M059J (cell line): ENCODE measurements at places on chromosomes 7 and 10. TPM values are rescaled to one million over a fixed set of nuclear protein-coding genes. Genes with fewer than 3 reads are reported as not detected.
A peak's percentile ranks its signal among the peaks of the same experiment; 100 is the strongest.

DNA sequence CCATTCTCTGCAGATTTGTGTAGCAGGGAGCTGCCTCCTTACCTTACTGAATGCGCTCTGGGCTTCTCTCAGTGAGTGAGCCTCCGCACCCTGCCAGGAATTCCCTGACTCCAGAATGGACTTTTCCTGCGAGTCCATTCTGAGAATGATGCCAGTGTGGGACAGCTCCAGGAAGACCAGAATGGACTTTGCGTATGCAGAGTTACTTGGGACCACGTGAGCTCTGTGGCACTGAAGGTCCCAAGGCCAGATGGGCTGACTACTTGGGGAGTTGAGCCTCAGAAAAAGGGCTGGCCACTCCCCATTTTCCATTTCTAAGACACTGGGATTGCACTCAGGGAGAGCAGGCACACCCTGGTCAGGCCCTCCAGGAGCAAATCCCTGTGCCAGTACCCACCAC is 324.7 kb upstream of the ZMIZ1 start:
- no peak for DNase-seq

DNA sequence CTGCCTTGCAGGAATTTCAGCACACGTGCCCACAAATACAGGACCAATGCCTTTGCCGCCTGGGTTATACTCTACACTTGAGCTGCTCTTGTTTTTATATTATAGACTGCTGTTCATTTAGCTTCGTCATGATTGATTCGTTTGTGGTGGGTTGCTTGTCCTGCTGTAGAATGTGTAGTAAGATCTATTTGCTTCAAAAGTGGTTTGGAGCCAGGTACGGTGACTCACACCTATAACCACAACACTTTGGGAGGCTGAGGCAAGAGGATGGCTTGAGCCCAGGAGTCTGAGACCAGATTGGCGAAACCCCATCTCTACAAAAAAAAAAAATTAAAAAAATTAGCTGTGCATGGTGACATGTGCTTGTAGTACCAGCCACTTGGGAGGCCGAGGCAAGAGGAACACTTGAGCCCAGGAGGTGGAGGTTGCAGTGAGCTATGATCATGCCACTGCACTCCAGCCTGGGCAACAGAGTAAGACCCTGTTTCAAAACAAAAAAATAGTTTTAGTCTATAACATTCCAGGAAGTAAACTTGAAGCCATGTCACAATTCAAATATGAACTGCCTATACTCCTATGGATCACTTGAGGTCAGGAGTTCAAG is 9.0 kb upstream of the RHBDD2 start:
- peak; percentile 77 for DNase-seq

DNA sequence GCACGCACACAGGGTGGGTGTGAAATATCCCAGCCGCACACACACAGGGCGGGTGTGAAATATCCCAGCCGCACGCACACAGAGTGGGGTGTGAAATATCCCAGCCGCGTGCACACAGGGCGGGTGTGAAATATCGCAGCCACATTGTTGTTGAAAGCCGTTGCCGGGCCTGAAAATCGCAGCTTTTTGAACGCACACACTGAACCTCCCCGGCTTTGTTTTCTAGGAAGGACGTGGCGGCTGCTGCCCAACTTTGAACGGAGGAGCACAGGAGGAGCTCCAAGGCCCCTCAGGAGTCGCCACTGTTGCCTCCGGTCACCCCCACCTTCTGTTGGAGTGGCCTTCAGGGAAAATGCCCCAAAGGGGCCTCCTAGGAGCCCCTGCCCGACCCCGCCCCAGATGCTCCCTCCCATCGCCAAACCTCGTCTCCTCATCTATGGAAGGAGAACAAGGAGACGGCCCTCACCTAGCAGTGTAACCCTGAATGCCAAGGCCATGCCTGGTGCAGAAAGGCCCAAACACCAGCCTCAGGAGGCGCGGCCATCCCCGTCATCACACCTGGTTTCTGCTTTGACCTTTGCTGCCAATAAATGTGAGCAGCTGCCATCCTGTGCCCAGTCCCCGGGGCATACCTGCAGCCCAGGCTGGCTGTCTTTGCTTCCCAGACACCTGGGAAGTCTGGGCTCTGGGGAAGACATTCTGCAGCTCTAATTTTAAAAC is 318.6 kb downstream of the PTPRN2 start:
- DNase-seq = no peak

GRCh38 chr7:51213618-51214017 is 103.0 kb downstream of the COBL start:
- DNase-seq = no peak

- peak; percentile 11 for DNase-seq
Measured at GRCh38 chr10:128178302-128178958, 52.2 kb upstream of the MKI67 start.

DNA sequence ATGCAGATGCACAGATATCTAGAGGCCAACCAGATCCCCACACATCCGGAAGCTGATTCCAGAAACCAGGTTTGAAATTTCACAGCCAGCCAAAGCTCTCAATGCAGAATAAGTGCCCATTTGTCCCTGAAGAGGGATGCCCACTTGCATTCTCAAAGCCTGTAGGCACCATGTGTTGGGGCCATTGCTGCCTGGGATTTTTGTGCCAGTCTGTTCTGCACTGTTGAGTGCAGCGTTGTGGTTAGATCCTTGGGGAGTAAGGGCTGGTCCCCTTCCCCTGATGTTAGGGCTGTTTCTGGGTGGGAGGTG is 62.4 kb downstream of the EEPD1 start:
- DNase-seq = no peak

- DNase-seq = no peak
Measured at GRCh38 chr7:155558351-155558750, 12.0 kb upstream of the CNPY1 start.

CUX1 gene
- 33.9 and 51.9 TPM in 2 replicates for total RNA-seq

PMS2 gene
- 11.0 and 14.9 TPM in 2 replicates for total RNA-seq

KAZALD1 gene
- 6.7 and 12.5 TPM in 2 replicates for total RNA-seq

ANKRD61 gene
- 1.2 TPM in 1 of 2 replicates, not detected in the other for total RNA-seq

DNA sequence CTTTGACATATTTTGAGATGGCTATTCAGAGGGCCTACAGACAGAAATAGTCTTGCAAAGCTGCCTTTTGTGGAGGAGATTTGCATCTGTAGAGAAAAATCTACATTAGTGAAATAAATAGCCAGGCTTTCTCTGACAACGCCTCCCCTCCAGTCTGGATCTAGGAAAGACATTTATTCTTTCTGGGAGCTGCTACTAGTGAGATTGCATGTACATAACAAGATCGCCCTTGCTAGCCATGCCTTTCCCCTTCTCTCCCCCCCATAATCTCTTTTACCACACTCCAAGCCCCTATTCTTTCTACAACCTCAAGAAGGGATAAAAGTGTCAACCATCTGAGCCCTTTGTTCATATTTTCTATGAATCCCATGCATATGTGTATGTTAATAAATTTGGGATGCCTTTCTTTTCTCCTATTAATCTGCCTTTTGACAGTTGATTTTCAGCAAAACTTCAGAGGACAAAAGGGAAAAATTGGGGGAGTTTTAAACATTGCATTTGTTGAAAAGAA is 194.2 kb downstream of the SNX13 start:
- DNase-seq = no peak

DNA sequence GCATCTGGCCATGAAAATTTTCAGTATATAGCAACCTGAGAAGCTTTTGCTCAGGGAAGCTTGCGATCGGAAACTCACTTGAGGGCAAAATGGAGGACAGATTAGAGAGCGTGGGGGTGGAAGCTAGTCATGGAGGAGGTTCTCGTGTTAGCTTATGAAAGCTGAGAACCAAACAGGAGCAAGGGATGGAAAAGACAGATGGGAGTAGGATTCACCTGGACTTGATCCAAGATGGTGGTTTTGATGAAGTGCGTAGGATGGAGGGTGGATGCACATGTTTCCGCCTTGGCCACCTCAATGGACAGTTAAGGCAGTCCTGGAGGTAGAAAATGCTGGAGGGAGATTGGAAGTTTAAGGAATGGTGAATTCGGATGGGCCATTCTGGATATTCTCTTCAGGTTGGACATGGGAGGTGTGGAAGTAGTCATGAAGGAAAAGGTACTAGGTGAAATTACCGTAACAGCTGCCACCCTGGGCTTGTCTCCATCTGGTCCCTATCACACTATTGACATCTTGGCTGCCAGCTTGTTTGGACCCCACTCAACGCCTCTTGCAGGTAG is 6.3 kb upstream of the C10orf95 start:
- no peak for DNase-seq

GRCh38 chr7:154973381-154973780 is 29.5 kb downstream of the PAXIP1 start:
- no peak for DNase-seq

HOXA4 gene
- total RNA-seq = 4.9 and 5.8 TPM in 2 replicates

DNA sequence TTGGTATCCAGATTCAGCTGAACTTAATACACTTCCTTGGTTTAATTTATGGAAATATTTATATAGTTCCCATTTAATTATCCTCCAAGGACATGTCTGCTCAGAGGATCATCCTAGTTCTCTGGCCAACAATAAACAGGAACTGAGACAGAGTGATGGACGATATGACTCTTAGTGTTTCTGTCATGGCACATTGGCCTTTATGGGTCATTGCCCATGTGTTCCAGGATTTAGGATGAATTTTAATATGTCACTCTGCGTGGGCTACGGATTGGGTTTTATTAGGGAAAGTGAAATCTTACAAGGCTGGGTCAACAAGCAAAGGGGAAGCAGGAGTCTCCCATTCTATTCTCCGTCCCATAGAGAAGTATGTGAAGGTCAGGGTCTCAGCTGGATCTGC is 18.8 kb upstream of the TNPO3 start:
- no peak for DNase-seq

OR2A1 gene
- total RNA-seq = 0.05 TPM in 1 of 2 replicates, not detected in the other
